ENCODE measurements at places on chromosomes 11 and 22.

- DNase-seq = no peak
- H3K27ac ChIP-seq = no peak overlapping the region
- H3K36me3 ChIP-seq = peaks cover 4% of the 10 kb centered on the region
- no peak overlapping the region for H3K4me3 ChIP-seq
- peaks cover 10% of the 10 kb centered on the region for H3K27me3 ChIP-seq
These were observed 16.6 kb upstream of the NLRP6 start for GRCh38 chr11:261624-262023.

GRCh38 chr11:34601085-34601444, 19.8 kb upstream of the EHF start:
- H3K4me3 ChIP-seq = no peak overlapping the region
- H3K27me3 ChIP-seq = peaks cover 32% of the 10 kb centered on the region
- DNase-seq = no peak

DNA sequence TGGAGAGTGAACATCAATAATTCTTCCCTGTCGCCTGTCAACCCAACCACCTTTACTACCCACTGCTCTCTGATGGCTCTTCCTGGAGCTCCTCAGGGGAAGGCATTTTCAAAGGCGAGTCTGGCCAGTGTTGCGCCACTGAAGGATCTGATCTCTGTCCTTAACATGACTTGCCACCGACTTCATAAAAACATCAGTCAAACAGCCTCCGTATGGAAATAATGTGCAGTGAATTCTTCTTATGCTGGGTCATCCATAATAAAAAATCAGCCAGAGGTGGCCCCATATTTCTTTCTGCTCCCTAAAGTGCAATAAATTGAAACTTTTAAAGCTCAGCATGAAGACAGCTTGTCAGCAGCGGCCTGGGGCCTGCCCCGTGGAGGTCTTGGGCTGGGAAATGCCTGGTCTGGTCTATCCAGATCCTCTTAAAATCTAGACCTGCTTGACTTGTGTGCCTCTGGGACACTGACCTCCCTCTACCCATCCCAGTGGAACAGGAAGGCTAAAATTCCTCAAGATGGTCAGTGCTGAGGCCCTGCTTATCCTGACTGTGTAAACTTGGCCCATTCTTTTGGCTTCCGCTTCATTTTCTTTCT, 199.5 kb downstream of the MYO18B start:
- H3K4me3 ChIP-seq = no peak overlapping the region
- peaks cover 24% of the 10 kb centered on the region for H3K27me3 ChIP-seq
- no peak for DNase-seq
- H3K27ac ChIP-seq = no peak overlapping the region
- H3K4me1 ChIP-seq = peaks cover 7% of the 10 kb centered on the region

- peaks cover 27% of the 10 kb centered on the region for H3K4me1 ChIP-seq
- H3K4me3 ChIP-seq = no peak overlapping the region
- no peaks in the 10 kb centered on the region for H3K36me3 ChIP-seq
- no peak for DNase-seq
- no peak overlapping the region for H3K27ac ChIP-seq
These were observed 10.8 kb downstream of the CRYBA4 start for GRCh38 chr22:26632422-26633155.

- H3K4me1 ChIP-seq = peaks cover 16% of the 10 kb centered on the region
- H3K27me3 ChIP-seq = peaks cover 7% of the 10 kb centered on the region
- peak; percentile 91 for DNase-seq
- peaks cover 28% of the 10 kb centered on the region for H3K36me3 ChIP-seq
- peak overlapping the region; percentile 97 for H3K27ac ChIP-seq
- H3K4me3 ChIP-seq = peak overlapping the region; percentile 47
These were observed 3.9 kb upstream of the CRY2 start for GRCh38 chr11:45843158-45843924.

DNA sequence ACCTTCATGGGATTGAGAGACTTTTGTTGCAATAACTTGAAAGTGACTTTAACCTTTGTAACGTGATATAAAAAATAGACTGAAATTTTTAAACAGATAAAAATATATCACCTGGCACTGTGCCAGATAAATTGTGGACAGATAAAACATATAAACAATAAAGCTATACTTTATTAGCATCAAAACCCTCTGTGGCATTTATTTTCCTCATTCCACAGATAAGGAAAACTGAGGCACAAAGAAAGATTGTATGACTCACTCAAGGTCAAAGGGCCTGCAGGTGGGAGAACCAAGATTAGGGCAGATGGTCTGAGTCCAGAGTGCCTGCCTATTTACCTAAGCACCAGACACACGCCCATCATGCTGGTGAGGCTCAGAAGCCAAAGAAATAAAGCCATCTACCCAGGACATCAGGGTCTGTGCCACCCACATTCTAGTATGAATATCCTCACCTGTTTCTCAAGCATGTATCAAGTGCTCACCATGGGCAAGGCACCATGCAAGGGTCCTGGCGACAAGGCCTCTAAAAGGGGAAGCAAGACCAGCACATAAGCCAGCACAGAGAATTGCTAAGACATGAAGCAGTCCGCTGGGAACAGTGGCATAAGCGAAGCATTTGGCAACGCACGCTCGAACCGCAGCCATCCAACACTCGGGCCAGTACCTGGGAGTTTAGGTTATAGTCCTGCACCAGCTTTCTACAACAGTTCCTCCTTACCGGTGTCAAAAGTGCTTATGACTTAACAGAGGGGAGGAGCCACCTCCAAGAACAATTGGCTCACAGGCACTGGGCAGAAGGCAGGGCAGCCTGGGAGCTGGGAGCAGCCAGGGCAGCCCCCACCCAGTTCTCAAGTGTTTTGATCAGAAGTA, 17.6 kb downstream of the MYH9 start:
- peak overlapping the region; percentile 94 for H3K27ac ChIP-seq
- peaks cover 92% of the 10 kb centered on the region for H3K4me1 ChIP-seq
- no peaks in the 10 kb centered on the region for H3K27me3 ChIP-seq
- H3K36me3 ChIP-seq = peaks cover 91% of the 10 kb centered on the region
- H3K4me3 ChIP-seq = peak overlapping the region; percentile 90
- no peak for DNase-seq

Data from effector memory CD8-positive, alpha-beta T cell (primary cell).